ENCODE measurements at places on chromosomes 6 and 20.

- DNase-seq, result no peak
These were observed 752.8 kb downstream of the CBLN4 start for GRCh38 chr20:55252521-55252920.

DNA sequence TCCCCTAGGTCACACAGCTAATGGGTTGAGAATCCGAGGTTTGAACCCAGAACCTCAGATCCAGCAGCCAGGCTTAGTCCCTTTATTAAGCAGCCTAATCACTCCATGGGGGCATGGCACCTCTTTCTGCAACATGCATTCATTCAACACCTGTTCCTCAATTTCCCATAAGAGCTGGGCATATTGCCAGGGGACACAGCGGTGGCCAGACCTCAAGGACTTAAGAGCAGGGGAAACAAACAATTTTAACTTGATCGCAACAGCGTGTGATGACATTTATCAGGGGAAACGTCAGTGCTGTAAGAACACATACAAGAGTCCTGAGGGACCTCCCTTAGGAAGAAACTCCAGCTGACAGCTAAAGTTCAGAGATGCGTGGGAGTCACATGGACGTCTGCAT, 267.4 kb upstream of the CDH4 start:
- DNase-seq, result no peak

DNA sequence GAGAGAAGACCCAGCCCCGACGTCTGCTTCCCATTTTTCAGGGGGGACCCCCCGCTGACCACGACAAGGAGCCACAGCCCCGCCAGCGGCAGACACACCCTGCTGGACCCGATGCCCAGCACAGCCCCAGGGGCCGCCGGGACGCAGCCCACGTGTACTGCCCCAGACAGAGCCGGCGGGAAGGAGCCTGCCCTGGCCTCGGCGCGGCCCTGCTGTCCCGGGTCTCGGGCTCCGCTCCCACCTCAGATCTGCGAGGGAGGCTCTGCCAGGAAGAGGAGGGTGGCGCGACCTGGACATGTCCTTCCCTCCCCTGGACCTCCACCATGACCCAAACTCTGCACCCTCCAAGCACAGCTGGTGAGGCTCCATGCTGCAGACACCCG, 54.7 kb downstream of the KCNQ2 start:
- DNase-seq, result no peak

DNA sequence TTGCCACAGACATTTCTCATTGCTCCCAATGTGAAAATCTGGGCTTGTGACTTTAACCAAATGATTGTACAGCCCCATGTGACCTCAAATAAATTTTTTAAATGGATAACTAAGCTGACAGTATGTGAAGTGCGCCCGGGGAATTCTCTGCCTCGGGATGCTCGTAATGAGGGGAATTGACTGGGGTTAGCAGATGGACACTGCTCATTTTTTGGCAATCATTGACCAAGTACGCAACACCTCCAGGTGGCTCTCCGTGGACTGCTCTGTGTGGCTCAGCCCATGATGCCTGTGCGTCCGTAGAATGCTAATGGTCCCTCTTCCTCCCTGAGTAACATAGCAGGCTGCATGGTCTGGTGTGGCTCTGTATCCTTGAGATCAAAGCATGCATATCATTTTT, 42.4 kb downstream of the FARS2 start:
- DNase-seq, result no peak

DNA sequence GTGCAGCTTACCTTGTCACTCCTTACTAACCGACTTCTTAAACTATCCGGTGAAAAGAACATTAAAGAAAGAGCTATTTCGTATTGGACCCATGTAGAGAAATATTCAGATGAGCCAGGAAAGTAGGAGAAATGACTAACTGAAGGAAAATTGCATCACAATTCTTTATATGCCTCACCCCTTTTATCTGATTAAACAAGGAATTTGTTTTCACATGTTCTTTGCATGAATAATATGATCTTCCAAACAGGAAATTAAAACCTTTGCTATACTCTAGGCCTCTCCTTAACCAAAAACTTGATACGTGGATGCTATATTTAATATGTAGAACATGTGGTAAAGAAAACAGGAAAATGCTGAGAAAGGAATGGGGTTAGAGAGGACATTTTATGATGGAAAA, 41.9 kb upstream of the LRRC1 start:
- no peak for DNase-seq

DNA sequence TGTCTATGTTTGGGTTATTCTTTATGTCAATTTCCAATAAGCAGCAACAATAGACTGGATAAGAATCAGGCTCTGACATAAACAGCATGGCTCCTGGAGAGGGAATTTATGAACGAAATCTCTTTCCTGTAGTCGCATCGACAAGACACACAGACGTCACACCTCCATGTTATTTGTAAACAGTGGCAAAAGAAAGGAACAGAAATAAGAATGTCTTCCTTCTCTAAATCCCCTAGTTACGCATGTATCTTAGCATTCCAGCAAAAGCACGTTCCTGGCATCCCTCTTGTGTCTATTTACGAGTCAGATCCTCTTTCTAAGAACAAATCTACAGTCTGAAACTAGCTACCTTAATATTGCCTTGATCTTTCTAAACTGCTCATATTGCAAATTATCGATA, 559.1 kb upstream of the JAG1 start:
- DNase-seq, result no peak

GRCh38 chr20:39699166-39699725, 737.1 kb downstream of the DHX35 start:
- DNase-seq, result no peak

DNA sequence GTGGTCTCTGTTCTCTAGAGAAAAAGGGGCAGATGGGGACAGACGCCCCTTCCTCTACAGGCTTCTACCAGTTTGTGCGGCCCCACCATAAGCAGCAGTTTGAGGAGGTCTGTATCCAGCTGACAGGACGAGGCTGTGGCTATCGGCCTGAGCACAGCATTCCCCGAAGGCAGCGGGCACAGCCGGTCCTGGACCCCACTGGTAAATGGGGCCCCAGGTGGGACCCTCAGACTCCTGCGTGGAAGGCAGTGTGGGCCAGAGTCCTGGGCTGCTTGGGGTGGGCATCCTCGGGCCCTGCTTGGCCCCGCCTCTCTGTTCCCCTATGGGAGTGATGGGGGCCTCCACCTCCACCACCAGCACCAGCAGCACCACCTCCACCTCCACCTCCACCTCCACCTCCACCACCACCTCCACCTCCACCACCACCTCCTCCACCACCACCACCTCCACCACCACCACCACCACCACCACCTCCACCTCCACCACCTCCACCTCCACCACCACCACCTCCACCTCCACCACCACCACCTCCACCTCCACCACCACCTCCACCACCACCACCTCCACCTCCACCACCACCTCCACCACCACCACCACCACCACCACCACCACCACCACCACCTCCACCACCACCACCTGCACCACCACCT, 3.2 kb upstream of the TNFRSF6B start:
- no peak for DNase-seq

DNA sequence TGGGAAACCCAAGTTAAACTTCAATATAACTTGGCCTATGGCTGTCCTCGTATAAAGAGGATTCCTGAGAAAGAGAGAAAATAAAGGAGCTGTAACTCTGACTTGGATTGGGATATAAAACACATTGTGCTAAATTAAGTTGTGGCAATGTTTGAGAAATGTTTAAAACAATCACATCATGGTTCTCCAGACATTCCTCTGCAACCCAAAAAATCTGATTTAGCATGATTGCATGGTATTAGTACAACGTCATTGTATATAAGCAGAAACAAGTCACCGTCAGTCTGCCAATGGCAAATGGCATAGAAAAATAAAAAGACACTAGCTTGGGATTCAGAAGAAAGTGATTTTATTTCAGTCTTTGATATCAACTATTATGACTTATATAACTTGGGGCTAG, 140.2 kb upstream of the FAM83B start:
- no peak for DNase-seq

DNA sequence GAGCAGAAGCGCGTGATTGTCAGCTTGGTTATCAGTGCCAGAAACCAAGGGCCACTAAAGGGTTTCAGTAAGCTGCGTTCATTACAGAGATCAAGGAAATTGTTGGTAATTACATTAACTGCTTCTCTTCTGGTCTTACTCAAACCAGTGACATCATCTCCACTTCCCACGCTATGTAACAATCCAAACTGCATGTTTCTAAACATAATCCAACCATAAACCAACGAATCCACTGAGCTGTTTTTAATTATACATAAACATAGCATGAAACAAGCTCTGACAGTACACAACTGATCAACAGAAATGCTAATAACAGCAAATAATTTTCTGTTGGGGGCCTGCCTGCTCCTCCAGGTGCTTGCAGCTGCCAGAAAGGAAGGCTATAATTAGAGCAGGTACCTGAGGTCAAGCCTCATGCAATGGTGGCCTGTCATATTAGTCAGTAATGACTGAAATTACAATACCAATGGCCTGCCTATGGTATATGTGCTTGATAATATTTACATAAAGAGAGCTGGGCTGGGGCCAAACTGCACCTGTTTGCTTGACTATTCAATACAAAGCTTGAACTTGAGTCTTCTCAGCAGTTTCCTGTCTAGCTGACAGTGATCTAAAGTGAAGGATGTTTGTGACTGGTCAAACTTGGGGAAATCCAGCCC, 40.1 kb downstream of the ILRUN start:
- DNase-seq, result peak; percentile 83

- no peak for DNase-seq
These were observed 454.6 kb upstream of the KHDRBS2 start for GRCh38 chr6:62740596-62740995.

DNA sequence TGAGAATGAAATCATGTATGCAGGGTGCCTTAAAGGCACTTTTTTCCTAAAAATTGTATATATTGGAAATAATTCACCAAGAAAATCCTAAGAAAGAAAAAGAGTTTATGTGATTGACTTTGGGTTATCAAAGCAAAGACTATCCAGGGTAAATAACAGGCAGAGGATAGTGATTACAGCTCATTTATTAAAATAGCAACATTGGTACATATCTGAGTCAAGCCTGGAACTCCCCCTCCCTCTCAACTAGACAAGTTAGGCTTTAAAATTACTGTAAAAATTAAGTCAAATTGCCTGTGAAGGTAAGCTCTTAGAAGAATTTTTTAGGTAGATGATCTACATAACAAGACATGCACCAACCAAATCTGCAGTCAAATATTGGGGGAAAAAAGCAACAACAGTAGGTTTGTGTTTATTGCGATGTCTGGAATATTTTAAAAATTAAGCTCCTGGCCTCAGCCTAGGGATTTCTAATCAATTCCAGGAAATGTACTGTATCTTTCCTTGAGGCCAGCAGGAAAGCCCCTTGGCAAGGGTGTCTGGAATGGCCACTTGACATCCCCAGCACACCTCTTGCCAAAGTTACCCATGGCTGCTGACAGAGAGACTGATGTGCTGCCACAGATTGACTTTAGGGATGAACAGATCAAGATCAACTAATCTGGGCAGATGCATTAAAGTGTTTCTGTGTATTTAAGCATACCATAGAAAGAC, 31.2 kb upstream of the HBS1L start:
- DNase-seq, result no peak

GRCh38 chr20:10113746-10114145, 79.0 kb downstream of the ANKEF1 start:
- no peak for DNase-seq

DNA sequence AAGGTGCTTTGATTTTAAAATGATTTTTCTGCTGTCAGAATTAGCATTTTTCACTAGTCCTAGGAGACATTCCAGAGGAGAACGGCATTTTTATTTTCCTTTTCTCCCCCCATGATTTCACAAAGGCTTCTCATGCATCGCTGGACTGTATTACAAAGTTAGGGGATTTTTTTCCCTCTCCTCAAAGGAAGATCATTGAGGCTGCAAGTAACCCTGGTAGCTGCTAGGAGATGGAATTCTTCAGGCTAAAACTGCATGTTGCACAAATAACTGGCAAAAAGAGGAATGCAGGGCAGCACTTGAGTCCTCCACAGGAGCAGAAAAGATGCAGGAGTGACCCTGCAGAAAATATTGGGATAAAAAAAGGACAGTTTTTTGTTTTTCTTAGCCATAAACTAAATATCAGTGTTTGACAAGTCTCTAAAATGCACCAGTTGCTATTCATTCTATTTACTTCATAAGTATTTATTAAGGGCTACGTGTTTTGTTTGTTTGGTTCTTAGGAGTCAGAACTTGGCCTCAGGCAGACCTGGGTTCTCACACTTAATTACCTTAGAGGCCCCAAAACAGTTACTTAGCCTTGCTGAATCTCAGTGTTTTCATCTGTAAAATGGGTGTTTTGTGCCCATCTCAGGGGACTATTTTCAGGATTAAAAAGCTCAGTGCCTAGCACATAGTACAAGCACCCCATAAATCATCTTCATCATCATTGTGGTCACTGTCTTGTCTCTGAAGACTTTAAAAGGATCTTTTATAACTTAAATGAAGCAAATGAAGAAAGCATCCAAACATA, 144.5 kb upstream of the ID4 start:
- DNase-seq, result no peak

- DNase-seq, result no peak
These were observed 147.9 kb downstream of the UNC5CL start for GRCh38 chr6:40891131-40891530.

DNA sequence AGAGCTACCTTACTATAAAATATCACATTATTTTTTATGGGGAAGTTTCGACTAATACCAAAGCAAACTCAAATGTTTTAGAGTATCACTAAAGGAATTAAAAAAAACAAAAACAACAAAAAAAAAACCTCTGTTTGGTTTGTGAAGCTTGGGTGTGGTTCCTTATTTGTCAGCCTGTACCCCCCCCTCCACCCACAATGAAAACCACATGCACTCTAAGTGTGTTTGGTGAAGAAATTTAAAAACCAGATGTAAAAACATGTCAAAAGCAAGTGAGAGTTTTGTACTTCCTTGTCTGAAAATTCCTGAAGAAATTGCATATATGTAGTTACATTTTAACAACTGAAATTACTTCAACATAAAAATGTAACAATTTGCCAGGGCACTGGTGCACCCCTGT, 3.1 kb downstream of the STK38 start:
- DNase-seq, result peak; percentile 33

DNA sequence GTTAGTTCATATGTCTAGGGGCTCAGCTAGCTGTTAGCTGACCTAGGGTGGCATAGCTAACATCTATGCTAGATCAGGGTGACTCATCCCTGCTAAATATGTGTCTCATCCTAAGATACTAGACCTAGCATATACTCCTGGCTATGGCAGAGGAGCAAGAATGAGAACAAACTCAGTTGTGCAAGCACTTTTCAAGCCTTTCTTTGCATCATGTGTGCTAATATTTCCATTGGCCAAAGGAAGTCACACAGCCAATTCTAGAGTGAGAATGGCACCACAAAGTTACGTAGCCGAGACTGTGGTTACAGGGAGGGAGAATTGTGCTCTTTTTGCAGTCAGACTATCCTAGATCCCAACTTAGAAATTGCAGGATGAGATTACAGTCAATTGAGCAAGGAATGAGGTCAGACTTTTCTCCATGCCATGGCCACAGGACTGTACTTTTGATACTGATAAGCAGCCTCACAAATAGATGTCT, 78.7 kb downstream of the PLCB4 start:
- no peak for DNase-seq

GRCh38 chr20:19285436-19285835, 73.0 kb downstream of the SLC24A3 start:
- DNase-seq, result no peak

GRCh38 chr20:41225091-41225490, 87.7 kb downstream of the PLCG1 start:
- no peak for DNase-seq

- DNase-seq, result no peak
These were observed 128.8 kb downstream of the PLCB1 start for GRCh38 chr20:8260837-8261251.

All from activated CD4-positive, alpha-beta T cell treated with anti-CD3 and anti-CD28 coated beads, Interleukin-2, Interleukin-4, amounts not matched to agents 100 ng/mL and 50 ng/mL, durations not matched to agents 16 hours and 8 hours (primary cell).